ENCODE measurements at places on chromosomes 7 and 10.

- DNase-seq, result peak; percentile 19
Observed at GRCh38 chr10:28668363-28669226, 8.7 kb upstream of the BAMBI start.

GRCh38 chr7:1501487-1502270 lies 2.5 kb downstream of the INTS1 start:
- DNase-seq, result no peak

DNA sequence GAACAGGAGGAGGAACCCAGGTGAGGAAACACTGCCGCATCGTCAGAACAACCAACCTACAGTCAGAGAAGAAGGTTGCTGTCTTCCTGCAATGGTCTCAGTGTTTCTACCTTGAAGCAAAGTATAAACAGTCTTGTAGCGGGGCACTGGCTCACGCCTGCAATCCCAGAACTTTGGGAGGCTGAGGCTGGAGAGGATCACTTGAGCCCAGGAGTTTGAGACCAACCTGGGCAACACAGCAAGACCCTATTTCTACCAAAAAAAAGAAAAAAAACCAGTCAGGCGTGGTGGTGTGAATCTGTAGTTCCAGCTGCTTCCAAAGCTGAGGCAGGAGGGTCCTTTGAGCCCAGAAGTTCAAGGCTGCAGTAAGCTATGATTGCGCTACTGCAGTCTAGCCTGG lies 23.4 kb downstream of the SNX8 start:
- DNase-seq, result no peak

GRCh38 chr7:120421151-120421651 lies 148.2 kb downstream of the KCND2 start:
- DNase-seq, result no peak

GRCh38 chr7:139675127-139676125 lies 102.4 kb downstream of the HIPK2 start:
- DNase-seq, result no peak

DNA sequence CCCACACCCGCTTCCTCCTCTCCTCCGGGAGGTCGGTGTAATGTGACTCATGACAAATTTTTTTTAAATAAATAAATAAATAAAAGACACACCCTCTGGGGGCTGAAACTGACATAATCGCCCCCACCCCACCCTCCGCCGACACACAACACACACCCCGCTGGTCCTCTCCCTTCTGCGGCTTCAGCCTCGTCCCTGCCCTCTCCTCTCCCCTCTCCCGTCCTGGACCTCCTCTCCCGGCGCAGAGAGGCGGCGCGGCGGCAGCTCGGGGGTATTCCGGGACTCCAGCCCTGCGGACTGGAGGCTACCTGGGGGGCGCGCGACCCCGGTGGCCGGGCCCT lies 686 bp downstream of the ABI1 start:
- DNase-seq, result peak; percentile 30

DNA sequence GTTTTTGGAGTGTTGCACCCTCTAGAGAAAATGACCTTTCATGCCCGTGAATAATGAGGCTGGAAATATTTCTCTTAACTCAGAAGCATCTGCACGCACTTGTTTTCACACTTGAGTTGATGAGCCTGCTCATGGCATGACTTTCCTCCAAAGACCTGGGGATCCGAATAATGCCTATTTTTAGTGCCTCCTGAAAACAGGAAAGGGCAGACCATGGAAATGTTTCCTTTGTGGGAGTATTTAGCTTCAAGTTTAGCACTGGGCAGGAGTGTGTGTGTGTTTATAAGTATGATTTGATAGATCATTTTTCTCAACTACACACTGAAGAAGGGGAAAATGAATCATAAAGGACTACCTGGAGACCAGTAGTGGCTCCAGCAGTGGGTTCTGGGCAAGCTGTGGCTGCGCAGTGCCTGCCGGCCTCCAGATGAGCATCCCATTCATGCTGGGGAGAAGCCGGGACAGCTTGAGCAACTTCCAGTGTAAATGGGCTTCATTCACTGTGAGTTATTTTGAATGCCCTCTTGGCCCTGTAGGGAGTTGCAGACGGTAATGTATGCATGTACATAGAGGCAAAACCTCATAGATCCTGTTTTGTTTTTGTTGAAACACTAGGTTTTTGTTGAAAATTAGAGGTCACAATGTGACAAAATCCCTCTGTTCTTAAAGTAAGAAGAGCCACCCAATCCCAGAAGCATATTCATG lies 117.8 kb upstream of the INSYN2A start:
- no peak for DNase-seq
